Inflammatory macrophage (primary cell): ENCODE measurements at places on chromosomes 16 and 17.

GRCh38 chr16:85211271-85211801 lies 99.1 kb upstream of the CIBAR2 start:
- DNase-seq: no peak

DNA sequence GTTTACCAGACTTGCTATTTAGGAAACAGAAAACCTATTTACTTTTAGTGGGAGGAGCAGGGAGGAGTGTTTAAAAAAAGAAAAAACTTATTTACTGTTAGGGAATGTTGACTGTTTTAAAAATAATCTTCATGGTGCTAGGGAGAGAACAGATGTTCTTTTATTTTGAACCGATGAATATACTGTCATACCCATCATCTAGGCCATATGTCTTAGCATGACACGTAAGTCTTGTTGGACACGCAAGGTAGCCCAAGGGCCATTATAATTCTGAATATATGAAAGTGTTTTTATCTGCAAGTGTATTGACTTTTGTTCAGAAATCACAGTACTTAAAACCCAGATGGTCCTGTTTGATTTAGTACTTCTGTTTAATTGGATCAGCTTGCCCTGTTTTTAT lies 11.6 kb downstream of the WIPF2 start:
- no peak for DNase-seq

DNA sequence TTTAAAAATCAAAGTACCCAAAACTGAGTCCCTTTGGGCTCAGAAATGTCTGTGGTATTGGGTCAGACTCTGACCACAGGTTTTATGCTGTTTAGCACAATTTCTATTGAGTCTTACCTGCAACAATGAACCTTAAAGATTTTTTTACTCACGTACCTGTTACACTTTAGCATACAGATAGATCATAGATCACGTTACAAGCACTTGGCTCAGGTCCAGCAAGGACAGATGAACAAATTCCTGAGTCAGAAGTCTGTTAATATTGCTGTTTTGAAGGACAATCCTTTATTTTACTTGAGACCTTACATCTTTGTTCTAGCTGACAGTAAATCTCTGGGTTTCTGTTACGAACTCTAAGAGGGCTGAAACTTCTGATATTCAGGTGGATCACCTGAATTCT lies 12.8 kb downstream of the SLC7A6OS start:
- DNase-seq: no peak

DNA sequence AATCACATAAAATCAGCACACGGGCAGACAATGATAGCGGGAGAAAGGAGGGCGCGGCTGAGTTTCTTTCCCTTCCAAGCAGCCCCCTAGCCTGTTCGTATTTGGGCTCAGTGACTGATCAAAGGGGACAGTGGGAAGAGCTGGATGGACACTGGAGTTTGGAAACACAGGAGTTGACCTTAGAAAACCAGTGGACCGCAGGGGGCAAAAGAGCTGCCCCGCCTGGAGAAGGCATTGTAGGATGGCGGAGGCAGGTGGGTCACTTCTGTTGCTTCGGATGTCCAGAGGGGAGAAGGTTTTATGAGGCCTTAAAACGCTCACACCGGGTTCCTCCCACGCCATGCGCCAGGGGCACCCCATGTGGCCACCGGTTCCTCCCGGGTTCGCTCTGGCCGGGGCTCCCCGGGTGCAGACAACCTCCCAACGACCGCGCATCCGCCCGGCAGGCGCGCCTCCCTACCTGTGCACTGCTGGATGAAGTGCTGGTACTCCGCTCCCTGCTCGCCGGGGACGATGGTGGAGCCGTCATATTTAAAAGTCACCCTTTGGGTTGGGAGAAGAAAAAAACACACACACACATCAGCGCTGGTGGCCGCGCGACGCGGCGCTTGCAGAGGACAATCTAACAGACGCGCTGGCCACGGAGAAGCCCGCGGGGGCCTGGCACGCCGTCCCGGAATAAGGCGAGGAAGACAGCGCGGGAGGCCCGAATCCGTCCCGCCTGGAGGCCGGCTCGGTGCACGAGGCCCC lies 662 bp downstream of the COTL1 start:
- DNase-seq: peak; percentile 56

- DNase-seq: peak; percentile 22
Measured at GRCh38 chr17:31549121-31549524, 157.6 kb downstream of the RAB11FIP4 start.

DNA sequence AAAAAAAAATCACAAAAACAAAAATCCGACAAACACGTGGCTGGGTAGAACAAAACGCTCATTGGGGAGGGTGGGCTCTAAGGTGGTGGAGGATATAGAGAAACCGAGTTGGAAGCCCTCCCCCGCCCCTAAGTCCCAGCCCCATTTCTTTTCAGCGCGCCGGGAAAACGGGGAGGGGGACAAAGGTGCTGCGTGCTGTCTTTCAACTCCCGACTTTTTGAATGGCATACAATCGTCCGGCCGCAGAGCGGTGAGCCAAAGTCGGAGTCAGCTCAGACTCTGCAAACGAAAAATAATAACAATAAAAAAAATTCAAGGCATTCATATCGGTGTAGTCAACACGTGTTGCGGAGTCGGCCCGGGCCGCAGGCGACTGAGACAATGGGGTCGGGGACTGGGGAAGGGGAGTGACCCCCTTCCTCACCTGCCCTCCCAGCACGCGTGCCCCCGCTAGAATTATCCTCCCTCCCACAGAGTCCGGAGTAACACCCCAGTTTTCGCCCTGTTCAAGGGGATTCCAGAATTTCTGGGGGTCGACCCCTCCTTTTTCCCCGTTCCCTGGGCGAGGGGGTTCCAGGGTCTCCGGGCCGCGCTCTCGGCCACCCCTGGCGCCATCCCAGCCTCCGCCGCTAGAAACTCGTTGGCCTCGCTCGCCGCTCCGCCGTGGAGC lies 1.7 kb upstream of the IGF2BP1 start:
- no peak for DNase-seq

DNA sequence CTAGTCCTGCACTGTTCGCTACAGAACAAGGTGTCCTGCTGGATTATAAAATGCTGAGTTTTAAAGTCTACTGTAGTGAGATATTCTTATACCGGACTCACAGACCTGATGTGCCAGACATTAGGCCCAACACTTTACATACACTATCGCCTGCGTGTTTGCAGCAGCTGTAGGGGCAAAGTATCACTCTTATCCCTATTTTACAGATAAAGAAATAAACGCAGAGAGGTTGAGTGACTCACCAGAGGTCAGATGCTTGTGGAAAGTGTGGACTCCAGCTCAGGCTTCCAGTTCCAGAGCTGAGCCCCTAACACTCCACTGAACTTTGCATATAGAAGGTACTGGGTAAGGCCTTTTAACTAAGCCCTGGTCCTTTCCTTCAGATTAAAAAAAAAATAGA lies 47.4 kb downstream of the PLXDC1 start:
- DNase-seq: no peak

- DNase-seq: no peak
Measured at GRCh38 chr17:71926746-71927398, 193.9 kb upstream of the SOX9 start.
